ENCODE measurements at places on chromosomes 12 and 14.

DNA sequence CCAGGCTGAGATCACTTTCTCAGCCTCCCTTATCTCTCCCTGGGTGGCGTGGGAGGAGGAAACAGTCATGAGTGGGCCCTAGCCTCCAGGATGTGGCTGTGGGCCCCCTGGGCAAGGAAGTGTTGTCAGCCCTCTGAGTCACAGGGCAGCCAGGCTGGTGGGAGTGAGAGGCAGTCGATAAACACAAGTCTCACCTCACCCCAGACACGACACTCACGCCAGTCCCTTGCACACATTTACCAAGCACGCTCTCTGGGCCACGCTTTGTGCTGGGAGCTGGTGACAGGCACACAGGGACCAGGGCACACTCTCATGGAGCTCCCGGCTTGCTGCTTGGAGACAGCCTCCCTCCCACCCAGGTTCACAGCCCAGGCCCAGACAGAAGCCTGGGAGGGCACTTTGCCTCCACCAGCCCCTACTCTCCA is 1.9 kb upstream of the KRT79 start:
- DNase-seq = no peak

DNA sequence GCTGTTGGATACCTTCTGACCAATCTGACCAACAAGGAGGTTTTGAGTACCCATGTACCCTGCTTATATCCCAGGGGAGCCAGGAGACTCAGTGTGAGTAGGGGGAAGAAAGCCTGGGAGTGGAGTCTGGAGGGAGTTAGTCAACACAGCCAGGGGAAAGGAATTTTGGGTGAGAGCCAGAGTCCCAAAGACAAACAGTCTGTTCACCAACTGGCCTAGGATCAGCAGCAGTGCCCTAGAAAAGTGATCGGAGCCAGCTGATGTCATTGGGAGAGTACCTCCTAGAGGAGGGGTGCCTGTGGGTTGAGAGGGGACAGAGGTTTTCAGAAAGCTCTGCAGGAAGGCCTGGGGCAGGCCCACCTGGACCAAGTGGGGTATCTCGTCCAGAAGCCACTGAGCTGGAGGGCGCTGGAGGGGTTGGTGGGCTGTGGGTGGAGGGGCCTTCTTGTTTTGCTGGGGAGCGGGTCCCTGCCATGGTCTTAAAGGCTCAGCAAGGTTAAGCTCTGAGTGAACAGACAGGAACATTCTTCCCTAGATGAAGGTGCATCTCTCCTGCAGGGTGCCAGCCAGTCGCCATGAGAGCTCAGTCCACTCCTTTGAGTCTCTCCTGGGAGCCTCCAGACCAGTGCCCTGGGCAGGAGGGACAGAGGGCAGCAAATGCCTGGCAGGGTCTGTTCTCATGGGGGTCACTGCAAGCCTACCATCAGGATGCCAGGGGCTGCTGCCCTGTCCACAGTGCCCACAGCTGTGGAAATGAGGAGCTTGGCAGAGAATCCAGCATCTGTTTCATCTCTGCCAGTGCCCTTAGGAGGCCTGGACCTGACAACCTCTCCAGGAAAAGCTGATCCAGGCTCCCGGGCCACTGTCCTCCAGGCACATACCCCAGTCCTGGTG is 63.6 kb downstream of the CHGA start:
- DNase-seq = no peak

- no peak for DNase-seq
These were observed 92.7 kb downstream of the DYRK2 start for GRCh38 chr12:67741270-67741669.

DNA sequence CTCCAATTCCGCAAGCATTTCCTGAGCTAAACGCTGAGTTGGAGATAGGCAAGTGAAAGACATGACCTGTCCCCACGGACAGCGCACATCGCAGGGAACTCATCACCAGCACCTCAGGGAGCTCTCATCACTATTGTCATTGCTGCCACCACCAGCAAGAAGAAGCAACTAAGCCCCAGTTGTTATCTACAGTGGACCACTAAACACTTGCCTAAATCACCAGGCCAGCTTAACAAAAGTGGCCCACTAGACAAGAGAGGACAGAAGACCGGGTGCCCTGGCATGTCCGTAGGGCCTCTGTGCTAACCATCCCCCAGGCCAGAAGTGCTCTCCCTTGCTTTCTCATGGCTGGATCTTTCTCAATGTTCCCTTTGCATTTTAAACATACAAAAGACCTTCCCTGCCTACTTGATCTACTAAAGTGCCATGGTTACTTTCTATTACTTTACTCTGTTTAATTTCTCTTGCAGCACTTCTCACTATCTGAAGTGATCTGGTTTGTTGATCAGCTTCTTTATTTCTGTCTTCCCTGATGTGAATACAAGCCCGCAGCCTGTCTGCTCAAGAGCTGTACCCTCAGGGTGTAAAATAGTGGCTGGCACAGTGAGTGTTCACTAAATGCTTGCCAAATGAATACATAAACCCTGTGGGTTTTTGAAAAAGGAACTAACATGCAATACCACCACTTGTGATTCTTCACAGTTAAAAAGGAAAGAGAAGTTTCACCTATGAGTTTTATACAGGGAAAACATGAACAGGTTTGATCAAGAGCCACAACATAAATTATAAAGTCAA is 60.9 kb upstream of the RFLNA start:
- peak; percentile 27 for DNase-seq

- no peak for DNase-seq
These were observed 77.3 kb downstream of the ATXN2 start for GRCh38 chr12:111521801-111522200.

- DNase-seq = peak; percentile 78
These were observed 144.3 kb downstream of the BCL11B start for GRCh38 chr14:99127651-99128167.

DNA sequence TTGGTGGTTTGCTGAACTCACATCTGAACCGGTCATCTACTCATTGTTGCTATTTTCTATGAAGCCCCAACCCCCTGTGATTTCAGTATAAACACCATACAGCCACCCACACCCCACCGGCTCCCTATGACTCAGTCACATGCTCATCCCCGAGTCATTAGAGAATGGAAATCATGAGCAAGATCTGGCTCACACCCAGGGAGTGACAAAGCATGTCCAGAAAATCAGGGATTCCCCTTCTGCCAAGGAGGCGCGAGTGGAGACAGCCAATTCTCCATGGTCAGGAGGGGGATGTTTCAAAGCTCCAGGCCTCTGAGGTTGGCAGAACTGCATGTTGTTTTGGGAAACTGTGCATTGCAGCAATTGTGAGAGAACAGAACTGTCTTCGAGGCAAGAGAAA is 657.5 kb upstream of the TBX3 start:
- peak; percentile 94 for DNase-seq

GRCh38 chr12:42172441-42173210 is 28.0 kb upstream of the GXYLT1 start:
- DNase-seq = no peak

GRCh38 chr12:56716933-56717880 is 7.9 kb downstream of the NACA start:
- no peak for DNase-seq

DNA sequence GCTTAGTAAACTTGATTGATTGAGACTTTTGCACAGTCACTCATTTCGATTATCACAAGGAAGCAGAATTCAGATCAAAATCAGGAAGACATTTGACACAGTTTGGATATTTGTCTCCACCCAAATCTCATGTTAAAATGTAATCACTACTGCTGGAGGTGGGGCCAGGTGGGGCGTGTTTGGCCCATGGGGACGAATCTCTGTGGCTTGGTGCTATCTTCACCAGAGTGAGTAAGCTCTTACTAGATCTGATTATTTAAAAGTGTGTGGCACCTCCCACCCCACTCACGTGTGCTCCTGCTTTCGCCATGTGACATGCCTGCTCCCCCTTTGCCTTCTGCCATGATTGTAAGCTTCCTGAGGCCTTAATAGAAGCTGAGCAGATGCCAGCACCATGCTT is 291.4 kb downstream of the PCNX1 start:
- DNase-seq = no peak

DNA sequence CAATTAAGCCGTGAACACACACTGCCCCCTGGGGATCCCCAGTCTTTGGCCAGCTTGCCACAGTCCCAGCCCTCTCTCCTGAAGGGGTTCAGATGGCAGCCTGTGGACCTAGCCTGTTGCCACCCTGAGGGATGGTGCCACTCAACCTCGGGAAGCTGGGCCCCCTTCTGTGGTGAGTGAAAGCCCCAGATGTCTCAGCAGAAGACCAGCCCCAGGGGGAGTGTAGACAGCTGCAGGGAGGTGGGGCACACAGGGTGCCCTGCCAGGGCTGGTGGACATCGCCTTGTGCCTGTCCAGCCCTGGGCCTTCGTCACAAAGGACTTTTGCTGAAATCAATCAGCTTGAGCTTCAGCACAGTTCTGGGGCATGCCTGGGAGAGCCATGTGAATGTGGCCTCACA is 32.4 kb downstream of the C14orf132 start:
- no peak for DNase-seq

- DNase-seq = no peak
These were observed 8.4 kb upstream of the TUBA1A start for GRCh38 chr12:49197256-49197655.

GRCh38 chr14:103216857-103217256 is 93.6 kb downstream of the TNFAIP2 start:
- no peak for DNase-seq

GRCh38 chr14:76311079-76311758 is 64.7 kb upstream of the ESRRB start:
- DNase-seq = no peak

DNA sequence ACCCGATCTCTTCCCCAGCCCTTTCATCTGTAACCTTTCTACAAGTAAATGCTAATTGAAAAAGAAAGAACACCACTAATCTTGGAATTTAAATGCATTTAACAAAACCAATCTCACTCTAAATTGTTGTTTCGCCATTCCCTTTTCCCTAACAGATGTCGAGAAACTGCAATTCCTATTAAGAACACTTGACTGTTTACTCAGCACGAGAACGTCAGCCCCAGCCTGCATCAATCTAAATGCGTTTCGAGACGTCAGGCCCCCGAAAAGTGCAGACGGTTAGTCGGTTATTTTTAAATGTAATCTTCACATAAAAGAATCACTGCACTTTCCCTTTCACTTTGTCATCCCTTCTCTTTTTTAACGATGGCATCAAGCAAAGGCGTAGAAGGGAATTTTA is 837.6 kb downstream of the VRK1 start:
- DNase-seq = no peak

DNA sequence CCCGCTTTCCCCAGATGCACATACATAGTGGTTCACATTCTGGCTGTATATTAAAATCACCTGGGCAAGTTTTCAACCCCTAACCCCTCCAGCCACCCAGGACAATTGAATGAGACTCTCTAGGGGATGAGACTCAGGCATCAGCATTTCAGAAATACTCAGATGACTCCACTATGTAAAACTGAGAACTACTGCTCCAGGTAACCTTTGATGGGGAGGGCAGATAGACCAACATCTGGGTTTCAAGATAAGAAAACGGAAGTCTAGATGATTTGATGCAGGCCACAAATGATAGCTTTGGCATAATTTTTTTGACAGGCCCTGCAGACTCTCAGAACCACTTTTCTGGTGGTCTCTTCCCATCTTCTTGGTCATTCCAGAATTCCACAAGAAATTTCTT is 341.1 kb downstream of the EMP1 start:
- DNase-seq = no peak

DNA sequence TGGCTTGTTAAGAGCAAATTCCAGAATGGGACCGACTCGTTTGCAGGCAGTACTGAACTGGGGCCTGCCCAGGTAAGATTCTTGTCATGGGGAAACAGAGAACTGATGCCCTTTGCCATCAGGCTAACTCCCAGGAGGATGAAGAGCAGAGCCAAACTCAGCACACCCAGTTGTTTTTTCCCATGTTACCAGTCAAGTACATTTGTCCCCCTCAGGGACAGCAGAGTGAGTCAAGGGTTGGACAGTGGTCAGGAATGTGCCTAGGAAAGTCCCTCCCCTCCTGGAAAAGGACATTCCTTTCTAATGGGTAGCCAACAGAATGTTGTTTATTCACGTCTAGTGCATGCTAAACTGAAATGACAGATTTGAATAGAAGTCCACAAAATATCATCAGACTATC is 1.6 kb downstream of the ART4 start:
- DNase-seq = no peak

GRCh38 chr12:106873983-106874382 is 81.7 kb upstream of the TMEM263 start:
- no peak for DNase-seq

- no peak for DNase-seq
These were observed 6.7 kb upstream of the C12orf50 start for GRCh38 chr12:88035907-88036289.

GRCh38 chr12:88570103-88570502 is 10.2 kb downstream of the KITLG start:
- no peak for DNase-seq

DNA sequence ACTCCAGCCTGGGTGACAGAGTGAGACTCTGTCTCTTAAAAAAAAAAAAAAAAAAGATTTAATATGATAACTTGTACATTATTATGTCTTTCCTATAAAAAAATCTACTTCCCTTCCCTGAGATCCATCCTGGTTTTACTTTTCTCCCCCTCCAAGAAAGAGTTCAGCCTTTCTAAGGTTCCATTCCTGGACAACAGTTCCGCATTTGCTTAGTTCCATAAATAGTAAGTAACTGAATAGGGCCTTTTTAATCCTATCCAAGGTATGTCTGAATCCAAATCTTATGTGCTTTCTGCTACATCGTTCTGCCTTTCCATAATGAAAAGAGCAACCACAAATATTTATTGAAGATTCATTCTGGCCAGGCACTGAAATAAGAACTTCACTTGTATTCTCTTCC is 187.8 kb downstream of the DACT1 start:
- DNase-seq = no peak

DNA sequence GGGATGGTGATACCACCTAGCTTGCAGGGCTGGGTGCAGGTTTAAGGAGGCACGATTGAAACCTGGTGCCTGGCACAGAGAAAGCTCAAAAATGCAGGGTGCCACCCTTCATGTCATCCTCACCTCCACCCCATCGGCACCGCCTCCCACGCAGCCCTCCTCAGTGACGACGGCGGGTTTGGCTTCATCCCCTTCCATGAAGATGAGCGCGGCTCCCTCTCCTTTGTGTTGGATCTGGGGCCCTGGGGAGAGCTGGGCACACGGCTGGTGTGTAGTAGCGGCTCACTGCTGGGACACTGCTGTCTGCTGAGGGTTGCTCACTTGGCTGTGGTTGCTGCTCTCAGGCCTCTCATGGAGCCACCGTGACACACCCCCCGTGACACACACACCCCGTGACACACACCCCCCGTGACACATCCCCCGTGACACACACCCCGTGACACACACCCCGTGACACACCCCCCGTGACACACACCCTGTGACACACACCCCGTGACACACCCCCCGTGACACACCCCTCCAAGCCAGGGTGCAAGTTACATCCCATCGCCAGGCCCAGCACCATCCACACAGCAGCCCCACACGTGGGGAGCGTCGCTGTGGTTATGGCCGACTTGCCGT is 42.9 kb upstream of the FZD10 start:
- no peak for DNase-seq

DNA sequence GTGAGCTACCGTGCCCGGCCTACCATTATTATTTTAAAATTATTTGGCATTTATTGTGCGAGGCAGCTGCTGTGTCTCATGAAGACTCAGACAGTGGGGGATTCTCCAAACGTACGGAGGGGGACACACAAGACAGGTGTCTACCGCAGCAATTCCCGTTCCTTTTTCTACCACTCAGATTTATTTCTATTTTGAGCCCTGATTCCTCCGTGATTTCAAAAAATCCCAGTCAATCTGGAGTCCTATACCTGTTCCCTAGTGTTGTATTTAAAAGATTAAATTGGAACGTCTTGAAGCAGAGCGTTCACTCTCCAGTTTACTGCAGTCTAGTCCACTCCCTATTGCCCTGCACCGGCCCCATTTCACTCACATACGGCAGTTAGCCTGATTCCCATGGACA is 97.9 kb downstream of the AACS start:
- DNase-seq = no peak

Measured in epithelial cell of prostate (primary cell).